Mammary epithelial cell (primary cell): ENCODE measurements at places on chromosomes 11 and 22. TPM values are rescaled to one million over a fixed set of nuclear protein-coding genes. Genes with fewer than 3 reads are reported as not detected.

OR52N4 gene
- total RNA-seq = not detected

CASP5 gene
- not detected in 2 replicates for total RNA-seq

CASP1 gene
- 39.4 and 56.1 TPM in 2 replicates for total RNA-seq

ROBO4 gene
- 0.33 TPM for total RNA-seq

FOSL1 gene
- total RNA-seq = 12.5 TPM

MPZL2 gene
- total RNA-seq = 82.5 TPM

GRIK4 gene
- total RNA-seq = not detected

VSIG2 gene
- total RNA-seq = not detected
